ENCODE measurements at places on chromosomes 5 and 9. TPM values are rescaled to one million over a fixed set of nuclear protein-coding genes. Genes with fewer than 3 reads are reported as not detected.
A peak's percentile ranks its signal among the peaks of the same experiment; 100 is the strongest.

- no peak for DNase-seq
- no peak overlapping the region for H3K27ac ChIP-seq
- no peaks in the 10 kb centered on the region for H3K27me3 ChIP-seq
These were observed 7.3 kb downstream of the COL5A1 start for GRCh38 chr9:134648701-134649530.

GRCh38 chr9:91914404-91914803 lies 35.6 kb downstream of the ROR2 start:
- no peak overlapping the region for H3K27ac ChIP-seq
- peaks cover 16% of the 10 kb centered on the region for H3K27me3 ChIP-seq
- H3K4me3 ChIP-seq = no peak overlapping the region

DNA sequence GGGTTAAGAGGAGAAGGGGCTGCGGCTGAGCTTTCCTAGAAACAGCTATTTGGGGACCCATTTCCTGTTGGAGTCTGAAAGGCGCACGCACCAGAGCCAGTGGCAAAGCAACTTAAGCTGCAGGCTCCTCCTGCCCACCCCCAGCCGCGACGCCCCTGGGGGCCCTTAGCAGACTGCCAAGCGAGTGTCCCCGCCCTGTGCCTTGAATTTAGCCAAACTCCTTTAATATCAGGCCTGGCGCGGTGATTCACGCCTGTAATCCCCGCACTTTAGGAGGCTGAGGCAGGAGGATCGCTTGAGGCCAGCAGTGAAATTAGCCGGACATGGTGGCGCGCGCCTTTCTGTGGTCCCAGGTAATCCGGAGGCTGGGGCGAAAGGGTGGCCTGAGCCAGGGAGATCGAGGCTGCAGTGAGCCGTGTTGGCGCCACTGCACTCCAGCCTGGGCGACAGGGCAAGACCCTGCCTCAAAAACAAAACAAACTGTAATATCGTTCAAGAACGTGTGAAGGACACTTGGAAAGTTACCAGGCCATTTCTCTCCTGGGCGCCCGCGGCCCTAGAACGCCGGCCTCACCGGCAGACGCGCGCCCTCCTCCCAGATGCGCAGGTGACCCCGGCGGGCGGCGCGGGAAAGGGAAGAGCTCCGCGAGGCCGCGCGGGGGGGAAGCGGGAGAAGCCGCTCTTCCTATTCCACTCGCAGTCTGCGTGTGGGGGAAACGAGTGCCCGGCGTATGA lies 1.0 kb upstream of the F2R start:
- DNase-seq = peak; percentile 13
- no peaks in the 10 kb centered on the region for H3K36me3 ChIP-seq
- no peak overlapping the region for H3K27ac ChIP-seq
- peaks cover 51% of the 10 kb centered on the region for H3K27me3 ChIP-seq
- H3K4me1 ChIP-seq = peaks cover 35% of the 10 kb centered on the region

DNA sequence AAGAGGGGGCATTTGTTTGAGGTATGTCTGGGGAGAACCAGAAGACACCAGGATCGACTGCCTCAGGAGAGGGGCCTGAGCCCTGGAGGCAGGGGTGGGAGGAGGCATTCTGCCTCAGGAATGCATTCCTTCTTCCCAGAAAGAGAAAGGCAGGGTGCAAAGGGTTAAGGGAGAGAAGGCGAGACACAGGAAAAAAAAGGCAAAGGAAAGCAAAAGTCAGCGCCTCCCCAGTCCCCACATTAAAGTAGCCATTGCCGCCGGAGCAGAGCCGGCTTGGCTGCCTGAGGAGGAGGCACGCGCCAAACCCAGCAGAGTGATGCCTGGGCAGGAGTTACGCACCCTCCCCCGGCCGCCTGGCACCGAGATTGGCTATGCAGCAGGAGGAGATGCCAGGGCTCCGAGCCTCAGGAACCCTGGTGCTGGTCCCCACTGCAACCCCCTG lies 123.8 kb upstream of the PHYKPL start:
- peaks cover 18% of the 10 kb centered on the region for H3K27me3 ChIP-seq
- no peak for DNase-seq
- no peaks in the 10 kb centered on the region for H3K4me1 ChIP-seq

- no peaks in the 10 kb centered on the region for H3K36me3 ChIP-seq
- no peak overlapping the region for H3K4me3 ChIP-seq
- H3K27me3 ChIP-seq = peaks cover 13% of the 10 kb centered on the region
- H3K4me1 ChIP-seq = no peaks in the 10 kb centered on the region
- H3K27ac ChIP-seq = no peak overlapping the region
These were observed 66.4 kb upstream of the FER start for GRCh38 chr5:108681079-108681921.

DNA sequence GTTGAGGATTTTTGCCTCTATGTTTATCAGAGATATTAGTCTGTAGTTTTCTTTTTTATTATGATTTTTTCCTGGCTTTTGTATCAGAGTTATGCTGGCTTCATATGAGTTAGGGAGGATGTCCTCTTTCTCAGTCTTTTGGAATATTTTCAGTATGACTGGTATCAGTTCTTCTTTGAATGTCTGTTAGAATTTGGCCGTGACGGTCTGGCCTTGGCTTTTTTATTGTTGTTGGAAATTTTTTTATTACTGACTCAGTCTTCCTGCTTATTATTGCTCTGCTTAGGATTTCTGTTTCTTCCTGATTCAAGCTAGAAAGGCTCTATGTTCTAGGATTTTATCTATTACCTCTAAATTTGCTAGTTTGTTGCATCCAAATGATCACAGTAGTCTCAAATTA lies 421.9 kb downstream of the CDH10 start:
- H3K4me1 ChIP-seq = no peaks in the 10 kb centered on the region
- H3K27me3 ChIP-seq = no peaks in the 10 kb centered on the region
- no peak overlapping the region for H3K27ac ChIP-seq
- no peak overlapping the region for H3K4me3 ChIP-seq
- peaks cover 7% of the 10 kb centered on the region for H3K36me3 ChIP-seq

DNA sequence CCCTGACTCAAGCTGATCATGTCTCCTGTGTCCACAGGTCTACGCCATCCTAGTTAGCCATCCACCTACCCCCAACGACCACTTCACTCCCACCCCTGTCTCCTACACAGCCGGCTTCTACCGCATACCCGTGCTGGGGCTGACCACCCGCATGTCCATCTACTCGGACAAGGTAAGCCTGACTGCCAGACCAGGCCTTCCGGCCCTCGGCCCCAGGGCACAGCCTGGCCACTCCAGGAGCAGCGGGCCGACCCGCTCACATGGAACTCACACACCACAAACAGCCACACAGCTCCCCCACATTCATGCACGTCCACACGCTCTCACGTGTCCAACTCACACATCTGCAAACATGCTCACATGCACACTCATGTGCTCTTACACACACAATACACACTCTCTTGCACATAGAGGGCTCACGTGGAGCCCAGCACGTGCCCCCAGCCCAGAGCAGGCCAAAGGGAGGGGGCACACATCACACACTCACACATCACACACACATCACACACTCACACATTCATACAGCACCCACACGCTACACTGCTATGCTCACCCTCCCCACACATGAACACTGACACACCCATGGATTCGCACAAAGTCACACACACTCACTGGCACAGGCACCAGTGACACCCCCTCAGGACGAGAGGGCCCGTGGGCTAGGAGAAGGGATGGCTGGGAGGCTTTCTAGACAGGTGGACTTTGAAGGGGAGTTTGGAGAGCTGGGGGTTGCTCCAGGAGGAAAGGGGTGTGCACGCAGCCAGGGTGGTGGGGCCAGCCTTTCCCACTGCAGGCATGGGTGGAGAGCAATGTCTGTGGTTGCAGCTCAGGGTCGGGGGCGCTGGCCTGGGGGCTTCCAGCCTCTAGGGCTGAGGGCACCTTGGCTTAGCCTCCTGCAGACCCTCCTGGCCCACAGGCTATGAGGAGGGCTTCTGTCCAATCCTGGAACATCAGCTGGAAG lies 3.3 kb downstream of the GRIN1 start:
- H3K27ac ChIP-seq = no peak overlapping the region

GRCh38 chr9:135180586-135180985 lies 93.1 kb downstream of the OLFM1 start:
- no peaks in the 10 kb centered on the region for H3K27me3 ChIP-seq
- no peaks in the 10 kb centered on the region for H3K36me3 ChIP-seq

DNA sequence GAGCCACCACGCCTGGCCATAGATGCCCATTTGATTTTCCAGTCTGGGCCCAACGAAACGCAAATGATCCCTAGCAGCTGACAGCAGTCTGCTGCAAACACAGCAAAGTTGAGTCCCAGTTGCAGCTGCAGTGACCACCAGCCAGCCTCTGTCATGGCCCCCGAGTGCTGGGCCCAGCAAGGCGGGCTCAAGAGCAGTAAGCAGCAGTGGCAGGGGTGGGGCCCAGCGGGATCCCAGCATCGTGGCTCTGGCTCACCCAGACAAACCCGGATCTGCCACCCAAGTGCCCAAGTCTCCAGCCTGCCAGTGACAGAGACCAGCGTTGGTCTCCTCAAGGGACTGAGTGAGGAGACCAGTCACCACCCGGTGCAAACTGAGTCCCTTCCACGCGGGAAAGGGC lies 6.9 kb upstream of the LTC4S start:
- no peaks in the 10 kb centered on the region for H3K27me3 ChIP-seq
- no peak for DNase-seq
- H3K27ac ChIP-seq = no peak overlapping the region
- H3K4me3 ChIP-seq = no peak overlapping the region
- no peaks in the 10 kb centered on the region for H3K36me3 ChIP-seq

- DNase-seq = no peak
- H3K36me3 ChIP-seq = no peaks in the 10 kb centered on the region
- H3K4me1 ChIP-seq = peaks cover 22% of the 10 kb centered on the region
- peak overlapping the region; percentile 86 for H3K4me3 ChIP-seq
These were observed 664 bp upstream of the RAB3C start for GRCh38 chr5:58582019-58582802.

GRCh38 chr5:139284295-139284694 lies 9.2 kb upstream of the MATR3 start:
- H3K27ac ChIP-seq = no peak overlapping the region
- peaks cover 32% of the 10 kb centered on the region for H3K4me1 ChIP-seq
- H3K4me3 ChIP-seq = no peak overlapping the region
- no peaks in the 10 kb centered on the region for H3K27me3 ChIP-seq

GRCh38 chr5:112958093-112959088 lies 18.2 kb upstream of the DCP2 start:
- DNase-seq = no peak
- peaks cover 39% of the 10 kb centered on the region for H3K4me1 ChIP-seq
- H3K36me3 ChIP-seq = no peaks in the 10 kb centered on the region
- H3K4me3 ChIP-seq = peak overlapping the region; percentile 1

GRCh38 chr5:103539376-103540330 lies 22.9 kb downstream of the NUDT12 start:
- no peak overlapping the region for H3K27ac ChIP-seq
- H3K36me3 ChIP-seq = no peaks in the 10 kb centered on the region
- no peak overlapping the region for H3K4me3 ChIP-seq
- no peak for DNase-seq

DNA sequence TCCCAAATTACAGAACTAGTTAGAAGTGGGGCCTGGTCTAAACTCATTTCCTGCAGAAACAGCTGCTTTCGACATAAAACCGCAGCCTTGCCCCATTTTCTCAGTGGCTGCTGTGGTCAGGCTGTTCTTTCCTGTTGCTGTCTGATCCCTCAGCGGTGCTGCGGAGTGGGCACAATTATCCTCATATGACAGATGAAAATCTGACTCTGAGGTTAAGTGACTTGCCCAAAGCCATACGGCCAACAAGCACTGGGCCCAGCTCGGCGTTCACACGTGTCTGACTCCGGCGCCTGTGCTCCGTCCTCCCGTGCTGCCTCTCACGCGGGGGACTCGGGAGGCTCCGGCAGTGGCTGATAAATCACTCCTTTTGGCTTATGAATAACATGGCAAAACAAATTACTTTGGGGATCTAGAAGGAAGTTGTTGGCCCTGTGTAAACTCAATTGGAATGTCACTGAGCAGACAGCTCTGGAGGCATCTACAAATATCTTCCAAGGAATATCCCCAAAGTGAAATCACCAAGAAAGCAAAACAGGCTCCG lies 142.6 kb upstream of the LMX1B start:
- no peaks in the 10 kb centered on the region for H3K36me3 ChIP-seq
- peaks cover 51% of the 10 kb centered on the region for H3K4me1 ChIP-seq
- H3K27ac ChIP-seq = peak overlapping the region; percentile 77
- H3K4me3 ChIP-seq = peak overlapping the region; percentile 57

DNA sequence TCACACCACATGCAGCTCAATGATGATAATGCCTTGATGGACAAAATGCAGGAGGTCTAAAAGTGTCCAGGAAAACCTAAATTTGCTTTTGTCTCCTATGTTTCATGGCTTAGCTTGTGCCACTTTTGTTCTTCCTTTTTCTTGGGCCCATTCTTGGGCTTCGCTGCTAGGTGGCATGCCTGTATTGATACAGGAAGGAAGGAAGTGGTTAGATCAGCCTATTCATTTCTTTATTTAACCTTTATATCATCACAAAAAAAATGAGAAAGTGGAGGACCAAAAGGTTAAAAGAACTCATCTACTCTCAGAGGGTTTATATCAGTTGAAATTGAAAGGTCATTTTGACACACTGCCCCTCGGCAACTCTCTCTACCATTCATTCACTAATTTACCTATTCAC lies 260.2 kb downstream of the ARHGAP26 start:
- peak overlapping the region; percentile 29 for H3K27ac ChIP-seq
- peaks cover 5% of the 10 kb centered on the region for H3K36me3 ChIP-seq
- no peaks in the 10 kb centered on the region for H3K27me3 ChIP-seq
- peak; percentile 34 for DNase-seq
- H3K4me1 ChIP-seq = peaks cover 52% of the 10 kb centered on the region

The NKD2 gene
- total RNA-seq = 25.0 TPM

The EQTN gene
- not detected for total RNA-seq

The ENTPD2 gene
- total RNA-seq = 0.48 TPM

The MEF2C gene
- total RNA-seq = 0.83 TPM

The TLE1 gene
- 0.30 TPM for total RNA-seq

Data from activated T-cell treated with anti-CD3 and anti-CD28 coated beads, Interleukin-2, amount 50 U/mL, for 72 hours (primary cell).